ENCODE measurements at places on chromosomes 1 and 21.
A peak's percentile ranks its signal among the peaks of the same experiment; 100 is the strongest.

DNA sequence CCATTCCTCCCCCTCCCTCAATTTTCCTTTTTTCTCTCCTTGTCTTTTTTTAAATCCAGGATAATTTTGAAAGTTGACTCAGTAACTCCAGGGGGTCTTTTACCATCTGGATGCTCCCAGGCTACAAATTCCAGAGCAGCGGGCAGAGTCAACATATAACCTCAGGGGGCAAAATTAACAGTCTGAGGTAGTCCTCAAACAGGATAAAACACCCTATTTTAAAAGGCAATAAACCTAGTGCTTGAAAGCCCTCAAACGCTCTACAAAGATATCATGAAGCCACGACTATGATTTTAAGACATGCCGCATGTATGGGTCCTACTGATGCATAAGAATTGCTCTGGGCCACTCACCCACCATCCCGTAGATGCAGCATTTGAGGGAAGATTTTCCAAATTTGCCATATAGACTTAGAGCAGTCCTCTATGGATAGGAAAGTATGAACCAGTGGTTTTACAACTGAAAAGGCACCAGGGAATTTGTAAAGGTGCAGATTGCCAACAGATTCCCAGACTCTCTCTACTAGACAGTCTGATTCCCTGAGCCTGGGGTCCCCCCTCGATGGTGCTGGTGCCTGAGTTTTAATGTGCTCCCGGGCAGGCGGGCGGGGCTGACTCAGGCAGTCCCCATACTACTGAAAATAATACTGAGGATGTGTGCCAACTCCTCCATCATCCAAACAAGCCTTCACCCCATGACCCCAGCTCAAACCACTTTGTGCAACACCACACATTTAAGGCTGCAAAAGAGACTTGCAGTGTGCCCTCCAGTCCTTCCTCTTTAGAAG, 37.2 kb downstream of the PTPN14 start:
- no peak for DNase-seq

- DNase-seq: no peak
Measured at GRCh38 chr1:117118137-117118536, 3.4 kb downstream of the TRIM45 start.

GRCh38 chr1:19219451-19219850, 9.4 kb upstream of the UBR4 start:
- DNase-seq: no peak

DNA sequence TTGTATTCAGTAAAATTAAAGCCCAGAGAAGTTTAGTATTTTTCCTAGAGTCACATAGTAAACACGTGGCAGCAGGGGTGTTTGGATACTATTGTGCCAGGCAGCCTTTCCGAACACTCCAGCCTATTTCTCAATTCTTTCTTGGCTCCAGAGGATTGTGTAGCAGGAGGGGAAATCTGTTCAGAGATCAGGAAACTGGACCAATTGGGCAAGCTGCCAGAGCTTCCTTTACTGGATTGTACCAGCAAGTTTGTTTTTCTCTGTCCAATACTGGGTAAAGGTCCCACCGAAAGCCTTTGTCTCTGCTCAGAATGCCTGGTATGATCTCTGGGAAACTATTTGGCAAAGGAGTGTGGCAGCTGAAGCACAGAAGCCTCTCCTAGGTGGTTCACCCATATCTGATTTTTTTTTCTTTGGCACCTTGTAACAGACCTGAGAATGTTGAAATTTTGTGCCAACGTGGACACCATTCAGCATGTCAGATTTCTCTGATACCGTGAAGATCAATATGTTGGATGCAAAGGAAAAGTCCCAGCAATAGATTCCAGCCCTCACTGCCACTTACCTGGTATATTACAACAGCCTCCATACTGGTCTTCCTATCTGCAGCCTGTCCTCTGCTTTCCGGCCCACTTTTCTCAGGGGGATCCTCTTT, 126.2 kb downstream of the FGGY start:
- DNase-seq: peak; percentile 69

DNA sequence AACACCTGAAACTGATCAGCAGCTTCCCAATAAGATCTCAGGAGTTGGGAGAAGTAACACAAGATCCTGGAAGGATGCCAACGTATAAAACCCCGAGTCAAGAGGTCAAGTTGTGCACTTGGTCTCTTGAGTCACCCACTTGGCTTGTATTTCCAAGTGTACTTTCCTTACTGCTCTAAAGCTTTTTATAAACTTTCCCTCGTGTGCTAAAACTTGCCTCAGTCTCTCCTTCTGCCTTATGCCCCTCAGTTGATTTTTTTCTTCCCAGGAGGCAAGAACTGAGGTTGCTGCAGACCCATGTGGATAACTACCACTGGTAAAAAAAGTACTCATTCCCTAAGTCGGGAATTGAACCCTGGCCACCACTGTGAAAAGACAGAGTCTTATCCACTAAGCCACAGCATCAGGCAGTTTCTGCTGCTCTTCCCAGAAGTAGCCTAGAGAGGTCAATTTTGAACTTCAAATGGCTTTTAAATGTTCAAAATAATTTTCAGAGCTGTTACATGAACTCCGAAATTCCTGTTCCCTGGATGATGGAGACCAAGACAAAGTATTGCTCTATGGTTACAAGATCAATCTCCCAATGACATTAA, 28.9 kb downstream of the ITLN2 start:
- no peak for DNase-seq

GRCh38 chr21:17053321-17053720, 459.5 kb upstream of the CXADR start:
- DNase-seq: no peak

- DNase-seq: no peak
Measured at GRCh38 chr1:32142446-32143301, 34.8 kb downstream of the KPNA6 start.

GRCh38 chr1:3017440-3018050, 3.7 kb upstream of the ACTRT2 start:
- no peak for DNase-seq

DNA sequence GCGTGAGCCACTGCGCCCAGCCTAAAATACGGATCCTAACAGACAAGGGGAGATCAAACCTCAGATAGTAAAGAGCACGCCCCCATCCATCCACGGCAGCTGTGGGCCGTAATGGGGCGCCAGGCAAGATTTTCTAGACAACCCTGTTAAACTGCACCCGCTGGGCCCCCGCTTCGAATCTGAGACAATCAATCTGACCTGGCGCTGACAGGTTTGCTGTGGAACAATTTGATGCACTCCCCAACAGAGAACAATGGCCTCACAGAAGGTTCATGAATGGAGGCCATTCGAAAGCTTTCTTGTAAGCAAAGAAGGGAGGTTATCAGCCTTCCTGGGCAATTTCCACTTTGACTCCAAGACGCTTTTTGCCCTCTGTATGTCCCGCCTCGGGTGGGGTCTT, 30.5 kb downstream of the CLSTN1 start:
- DNase-seq: no peak

DNA sequence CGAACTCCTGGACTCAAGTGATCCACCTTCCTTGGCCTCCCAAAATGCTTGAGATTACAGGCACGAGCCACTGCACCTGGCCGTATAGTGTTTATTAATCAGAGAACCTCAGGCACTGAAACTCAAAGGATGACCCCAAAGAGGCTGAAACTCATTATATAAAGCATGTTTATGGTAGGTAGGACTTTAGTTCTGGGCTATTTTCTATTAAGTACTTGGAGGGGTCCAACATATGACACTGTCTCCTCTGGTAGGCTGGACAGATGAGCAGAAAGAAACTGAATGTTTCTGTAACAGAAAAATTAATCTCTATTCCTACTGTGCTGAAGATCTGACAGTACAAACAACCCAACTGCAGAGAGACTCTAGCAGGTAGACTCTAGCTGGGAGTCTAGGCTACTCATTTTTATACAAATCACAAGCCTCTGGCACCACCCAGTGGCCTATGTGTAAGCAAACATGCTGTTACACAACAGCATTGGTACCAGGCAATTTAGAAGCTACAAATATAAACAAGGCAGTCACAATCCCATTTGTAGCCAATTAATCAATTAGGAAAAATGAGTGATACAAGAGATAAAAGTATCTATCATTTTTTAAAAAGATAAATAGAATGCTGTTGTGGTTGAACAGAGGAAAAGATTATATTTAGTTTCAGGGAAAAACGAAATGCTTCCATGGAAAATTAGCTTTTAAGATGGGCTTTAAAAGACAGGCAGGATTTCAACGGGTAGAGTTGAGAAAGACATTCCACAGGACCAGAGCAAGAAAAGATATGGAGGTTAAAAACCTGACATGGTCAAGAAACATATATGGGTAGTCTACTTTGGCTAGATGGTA, 10.4 kb downstream of the DCAF8 start:
- peak; percentile 54 for DNase-seq

GRCh38 chr1:17950728-17951127, 156.9 kb upstream of the IGSF21 start:
- no peak for DNase-seq

- DNase-seq: no peak
Measured at GRCh38 chr21:24899138-24899537, 708.1 kb downstream of the MRPL39 start.

- no peak for DNase-seq
Measured at GRCh38 chr1:117611894-117612483, 6.1 kb downstream of the TENT5C start.

GRCh38 chr1:234433563-234434285, 45.3 kb downstream of the TARBP1 start:
- no peak for DNase-seq

DNA sequence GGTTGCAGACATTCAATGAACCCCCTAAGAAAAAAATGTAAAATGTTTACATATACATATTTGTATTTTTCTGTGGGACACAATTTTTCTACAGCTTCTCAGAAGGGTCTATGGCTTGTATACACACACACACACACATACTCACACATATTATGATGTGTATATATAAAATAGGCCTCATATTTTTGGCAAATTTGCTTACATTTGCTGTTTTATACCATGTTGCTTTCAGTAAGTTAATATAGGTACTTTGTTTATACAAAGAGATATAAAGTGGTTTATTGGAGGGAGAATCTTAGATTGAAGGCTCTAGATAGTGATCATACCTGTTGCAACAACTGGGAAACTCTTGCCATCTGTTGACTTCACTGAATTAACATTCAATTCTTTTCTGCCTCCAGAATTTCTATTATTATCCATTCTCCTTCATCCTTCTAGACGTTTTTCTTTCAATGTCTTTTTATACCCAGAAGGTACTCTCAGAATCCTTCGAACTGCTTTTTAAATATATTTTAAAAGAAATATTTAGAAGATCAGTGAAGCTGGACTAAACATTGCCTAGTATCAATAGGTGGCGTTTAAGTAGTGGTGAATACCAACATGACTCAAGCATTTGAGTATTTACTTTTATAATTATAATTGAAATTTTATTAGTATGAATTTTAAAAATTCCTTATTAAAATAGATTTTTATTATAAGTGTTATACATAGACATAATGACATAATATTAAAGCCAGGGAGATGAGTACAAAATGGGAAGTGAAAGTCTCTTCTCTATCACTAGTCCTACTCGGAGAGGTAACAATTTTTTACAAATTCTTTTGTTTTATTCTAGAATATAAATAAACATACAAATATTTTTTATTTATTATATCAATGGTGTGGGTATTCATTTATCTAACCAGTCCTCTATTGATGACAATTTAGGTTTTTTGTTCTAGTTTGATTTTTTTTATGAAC, 10.2 kb downstream of the CD55 start:
- DNase-seq: no peak

- peak; percentile 50 for DNase-seq
Measured at GRCh38 chr1:248924696-248925532, 18.9 kb downstream of the PGBD2 start.

All from nucleus accumbens (tissue), 56 donors.